Esophagus squamous epithelium (tissue), 5 donors: ENCODE measurements at places on chromosomes 7 and 10.

DNA sequence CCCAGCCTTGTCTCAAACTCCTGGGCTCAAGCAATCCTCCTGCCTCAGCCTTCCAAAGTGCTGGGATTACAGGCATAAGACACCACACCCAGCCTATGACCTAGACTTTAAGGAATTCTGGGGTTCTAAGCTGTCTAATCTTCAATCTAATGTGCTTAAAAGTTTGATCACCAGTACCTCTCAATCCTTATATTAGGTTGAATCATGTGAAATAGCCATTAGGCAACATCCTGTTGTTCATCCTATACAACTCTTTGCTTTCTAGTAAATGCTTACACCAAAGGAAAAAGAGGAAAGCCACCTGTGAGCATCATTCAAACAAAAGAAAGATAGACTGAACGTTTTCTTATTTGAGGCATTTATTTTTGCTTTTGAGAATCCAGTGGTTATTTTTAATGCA is 56.0 kb downstream of the ATOH7 start:
- DNase-seq, result no peak

DNA sequence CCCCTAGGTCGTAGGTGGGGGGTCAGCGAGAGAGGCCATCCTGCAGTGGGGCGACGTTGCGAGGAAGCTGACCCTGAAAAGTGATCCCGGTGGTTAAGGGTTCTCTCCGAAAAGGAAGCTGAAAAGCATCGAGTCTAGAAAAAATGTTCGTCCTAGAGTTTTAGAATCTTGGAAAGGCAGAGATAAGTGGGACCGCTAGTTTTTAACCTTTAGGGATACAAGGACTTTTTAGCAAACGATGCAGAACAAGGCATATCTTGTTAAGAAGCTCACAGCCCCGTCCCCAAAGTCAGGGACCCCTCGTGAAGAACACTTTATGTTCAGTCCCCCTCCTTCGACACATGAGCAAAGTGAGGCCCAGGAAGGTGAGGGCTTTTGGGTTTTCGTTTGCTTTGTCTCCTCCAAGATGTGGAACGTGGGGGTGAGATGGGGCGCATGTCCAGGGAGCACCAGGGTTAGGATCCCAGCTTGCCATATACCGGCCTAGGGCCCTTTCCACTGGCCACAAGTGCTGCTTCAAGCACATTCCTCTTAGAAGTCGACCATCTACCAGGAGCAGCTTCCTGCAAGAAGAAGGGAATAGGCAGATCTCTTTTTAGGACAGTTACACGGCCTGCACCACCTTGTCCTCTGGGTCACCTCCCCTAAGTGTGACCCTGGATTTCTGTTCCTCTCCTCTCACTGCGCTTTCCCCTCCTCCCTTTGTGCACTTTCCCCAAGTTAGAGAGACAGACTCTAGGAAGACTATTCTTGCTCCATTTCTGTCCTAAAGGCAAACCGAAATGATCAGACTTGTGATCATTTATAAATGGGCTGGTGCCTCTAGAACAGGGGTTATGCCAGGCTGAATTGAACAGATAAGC is 969 bp downstream of the SLC35G1 start:
- no peak for DNase-seq

DNA sequence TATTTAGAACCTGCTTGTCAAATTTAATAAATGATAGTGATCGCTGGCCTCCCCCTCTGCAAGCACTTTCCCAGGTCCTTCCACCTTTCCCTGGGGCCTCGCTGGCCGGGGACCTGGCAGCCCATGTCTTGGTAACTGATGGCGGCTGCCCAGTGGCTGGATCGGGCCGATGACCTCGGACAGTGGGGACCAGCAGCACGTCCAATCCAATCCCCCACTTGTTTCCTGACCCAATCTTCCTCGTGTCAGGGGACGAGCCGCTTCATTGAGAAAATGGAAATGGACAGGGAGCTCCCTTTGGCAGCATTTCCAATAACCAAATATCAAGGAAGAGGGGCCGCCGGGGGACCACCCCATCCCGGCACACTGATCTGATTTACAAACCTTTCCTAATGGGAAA is 17.2 kb downstream of the EBF3 start:
- DNase-seq, result no peak

GRCh38 chr7:120760050-120760449 is 97.9 kb downstream of the TSPAN12 start:
- no peak for DNase-seq

GRCh38 chr10:129171812-129172211 is 295.2 kb upstream of the MGMT start:
- DNase-seq, result no peak

- no peak for DNase-seq
Measured at GRCh38 chr7:4144811-4145510, 537.1 kb upstream of the FOXK1 start.

DNA sequence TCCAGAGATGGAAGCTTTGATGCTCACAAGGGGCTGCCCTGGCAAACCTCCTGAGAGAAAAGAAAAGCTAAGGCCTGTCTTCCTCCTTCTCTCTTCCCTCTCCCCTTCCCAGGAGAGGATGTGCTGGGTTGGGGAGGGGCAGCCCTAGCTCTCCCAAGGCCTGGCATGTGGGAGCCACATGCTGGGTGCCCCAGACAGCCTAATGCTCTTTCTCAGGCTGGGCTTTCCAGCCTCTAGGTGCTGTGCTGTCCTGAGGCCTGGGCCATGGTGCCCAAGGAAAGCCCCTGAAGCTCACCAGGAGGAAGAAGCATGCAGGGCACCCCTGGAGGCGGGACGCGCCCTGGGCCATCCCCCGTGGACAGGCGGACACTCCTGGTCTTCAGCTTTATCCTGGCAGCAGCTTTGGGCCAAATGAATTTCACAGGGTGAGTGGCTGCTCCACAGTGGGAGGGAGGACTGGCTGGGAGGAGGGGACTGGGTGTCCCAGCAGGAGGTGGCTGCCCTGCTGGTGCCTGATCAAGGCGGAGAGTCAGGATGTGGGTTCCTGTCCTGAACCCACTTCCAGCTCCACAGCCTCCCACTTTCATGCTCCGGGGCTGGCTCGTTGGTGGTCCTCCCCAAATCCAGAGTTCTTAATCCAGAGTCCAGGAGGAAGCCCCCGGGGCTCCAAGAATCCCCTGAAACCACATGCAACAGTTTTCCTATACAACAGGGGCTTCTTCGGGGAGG is 1.7 kb downstream of the CPA5 start:
- DNase-seq, result no peak

GRCh38 chr10:88545359-88545758 is 37.8 kb downstream of the RNLS start:
- DNase-seq, result no peak

DNA sequence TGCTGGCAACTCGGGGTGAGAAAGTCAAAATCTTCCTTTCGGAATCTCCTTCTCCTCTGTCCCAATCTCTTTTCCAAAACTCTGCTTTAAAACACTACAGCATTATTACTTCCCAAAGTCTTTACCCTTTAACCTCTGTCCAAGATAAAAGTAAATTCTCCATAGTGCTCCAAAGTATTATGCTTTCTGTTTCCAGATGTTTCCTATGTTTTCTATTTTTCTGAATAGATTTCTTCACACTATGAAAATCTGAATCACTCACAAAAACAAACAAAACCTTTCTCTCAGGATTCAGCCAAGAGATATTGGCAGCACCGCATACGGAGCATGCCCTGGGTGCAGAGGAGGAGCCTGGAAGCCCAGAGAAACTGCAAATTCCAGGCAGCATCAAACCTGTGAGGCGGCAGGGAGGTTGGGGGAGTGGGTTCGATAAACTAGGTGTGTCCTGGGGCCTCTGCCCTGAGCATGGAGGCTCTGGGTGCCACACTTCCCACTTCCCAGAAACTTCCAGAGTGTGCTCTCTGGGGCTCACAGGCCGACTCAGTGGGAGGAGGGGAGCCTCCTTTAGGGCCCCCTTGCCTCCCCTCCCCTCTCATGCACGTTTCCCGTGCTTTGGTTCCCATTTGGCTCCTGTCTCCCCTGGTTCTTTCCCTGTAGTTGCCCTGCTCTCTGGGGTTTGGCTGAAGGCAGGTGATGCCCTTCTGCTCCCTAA is 35.6 kb downstream of the VIPR2 start:
- no peak for DNase-seq

GRCh38 chr10:114879093-114879492 is 57.5 kb downstream of the FHIP2A start:
- DNase-seq, result no peak

- DNase-seq, result no peak
Measured at GRCh38 chr7:49563693-49564378, 209.6 kb upstream of the VWC2 start.

DNA sequence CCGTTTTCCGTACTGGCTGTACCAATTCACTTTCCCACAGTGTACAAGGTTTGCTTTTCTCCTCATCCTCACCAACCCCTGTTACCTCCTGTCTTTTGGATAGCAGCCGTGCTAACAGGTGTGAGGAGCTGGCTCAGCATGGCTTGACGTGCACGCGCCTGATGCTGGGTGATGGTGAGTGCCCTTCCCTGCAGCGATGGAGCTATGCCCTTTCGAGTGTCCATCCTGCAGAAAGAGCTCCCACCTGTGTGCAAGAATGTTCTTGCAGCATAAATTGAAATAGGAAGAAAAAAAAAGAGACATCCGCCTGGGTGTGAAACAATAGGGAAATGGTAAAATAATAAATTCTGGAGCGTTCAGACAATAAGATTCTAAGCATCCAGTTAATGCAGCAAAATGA is 9.5 kb upstream of the UBE3C start:
- no peak for DNase-seq

- no peak for DNase-seq
Measured at GRCh38 chr10:119026301-119027110, 3.0 kb upstream of the NANOS1 start.

- DNase-seq, result no peak
Measured at GRCh38 chr10:76287856-76288255, 856.4 kb downstream of the LRMDA start.

GRCh38 chr7:79523436-79523835 is 70.0 kb upstream of the MAGI2 start:
- no peak for DNase-seq

DNA sequence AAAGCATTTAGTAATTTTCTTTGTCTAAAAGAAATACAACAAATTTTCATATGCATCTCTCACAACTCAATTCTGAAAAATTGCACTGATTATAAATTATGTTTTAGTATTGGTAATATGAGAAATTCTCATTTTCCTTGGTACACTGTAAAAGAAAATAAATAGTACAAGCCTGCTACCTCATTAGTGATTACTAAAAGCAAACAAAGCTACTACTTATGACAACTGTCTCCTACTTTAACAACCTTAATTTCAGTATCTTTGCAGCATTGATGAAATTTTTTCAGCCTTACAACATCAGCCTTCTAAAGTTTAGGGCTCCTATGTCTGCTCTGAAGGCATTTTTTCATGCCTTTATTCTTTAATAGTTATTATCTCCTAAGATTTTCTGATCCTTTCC is 65.7 kb downstream of the MINDY3 start:
- DNase-seq, result no peak
